ENCODE measurements at places on chromosomes 2 and 18.
A peak's percentile ranks its signal among the peaks of the same experiment; 100 is the strongest.

GRCh38 chr2:142868229-142868762, 9.2 kb upstream of the KYNU start:
- DNase-seq = no peak

DNA sequence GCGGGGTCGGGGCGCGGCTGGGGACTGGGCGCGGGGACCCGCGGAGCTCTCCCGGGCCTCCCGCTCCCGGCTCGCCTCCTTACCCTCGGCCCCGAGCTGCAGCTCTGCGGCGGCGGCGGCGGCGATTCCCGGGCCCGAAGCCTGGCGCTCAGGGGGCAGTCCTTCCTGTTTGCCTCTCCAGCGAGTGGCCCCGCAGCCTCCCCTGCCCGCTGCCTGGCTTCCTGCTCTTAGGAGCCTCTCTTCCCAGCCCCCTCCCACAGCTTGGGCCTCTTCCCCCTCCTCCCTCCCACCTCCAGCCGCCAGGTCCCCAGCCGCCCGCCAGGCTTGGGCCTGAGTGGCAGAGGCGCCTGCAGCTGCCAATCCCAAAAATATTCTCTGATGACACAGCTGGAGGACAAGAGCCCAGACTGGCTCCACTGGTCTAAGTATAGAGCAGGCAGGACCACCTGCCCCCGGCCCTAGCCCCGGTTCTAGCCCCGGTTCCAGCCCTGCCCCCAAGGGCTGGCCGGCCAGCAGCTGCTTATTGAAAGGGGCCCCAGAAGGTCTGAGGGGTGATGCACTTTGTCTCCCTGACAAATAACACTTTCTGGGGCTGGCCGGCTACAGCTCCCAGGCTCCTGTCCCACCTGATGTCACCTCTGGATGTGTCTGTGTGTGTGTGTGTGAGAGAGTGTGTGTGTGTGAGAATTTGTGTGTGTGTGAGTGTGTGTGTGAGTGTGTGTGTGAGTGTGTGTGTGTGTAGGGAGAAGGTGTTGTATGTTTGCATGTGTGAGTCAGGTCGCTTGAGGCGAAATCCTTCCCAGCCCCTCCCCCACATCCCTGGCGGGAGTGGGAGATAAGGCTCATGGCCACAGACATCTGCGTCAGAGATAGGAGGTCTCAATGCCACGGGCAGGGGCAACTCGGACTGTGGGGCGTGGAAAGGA, at the start of gene OBSL1:
Gene OBSL1, minus strand, starts transcription at position 229 of the 926 bp plus-strand sequence. CDS start 307 bp downstream, outside the sequence.
- DNase-seq = peak; percentile 31

GRCh38 chr2:28423856-28424605, 31.4 kb downstream of the FOSL2 start:
- peak; percentile 53 for DNase-seq

GRCh38 chr2:230847883-230848388, 16.8 kb upstream of the ITM2C start:
- DNase-seq = peak; percentile 97

DNA sequence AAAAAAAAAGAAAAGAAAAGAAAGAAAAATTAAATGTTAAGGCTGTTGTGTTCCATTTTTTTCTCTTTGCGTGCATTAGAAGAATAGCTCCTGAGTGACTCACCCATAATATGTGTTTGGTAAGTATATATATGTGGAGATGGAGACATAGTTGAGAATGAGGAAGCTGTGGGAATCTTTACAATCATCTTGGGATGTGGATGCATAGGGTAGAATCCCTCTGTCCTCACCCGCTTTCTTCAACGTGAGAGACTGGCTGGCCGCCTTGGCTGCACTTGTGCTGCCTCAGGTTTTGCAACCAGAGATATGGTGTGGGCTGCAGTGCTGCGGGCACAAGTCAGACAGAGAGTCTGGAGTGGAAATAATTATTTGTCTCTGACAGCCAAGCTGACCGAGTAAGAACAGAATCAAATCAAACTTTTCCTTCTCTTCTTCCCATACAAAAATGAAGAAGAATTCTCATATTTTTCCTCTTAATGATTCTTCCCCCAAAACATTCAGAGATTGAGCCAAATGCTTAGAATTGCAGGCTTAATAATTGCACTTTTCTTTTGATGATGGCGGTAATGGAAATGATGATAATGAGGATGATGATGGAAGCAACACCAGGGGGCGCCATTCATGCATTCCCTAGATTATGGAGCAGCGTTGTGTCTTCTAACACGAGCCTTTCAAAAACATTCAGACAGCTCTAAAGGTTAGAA, 48.5 kb downstream of the SERPINB7 start:
- DNase-seq = peak; percentile 46

- DNase-seq = no peak
Observed at GRCh38 chr2:38092196-38092902, 16.4 kb upstream of the CYP1B1 start.

DNA sequence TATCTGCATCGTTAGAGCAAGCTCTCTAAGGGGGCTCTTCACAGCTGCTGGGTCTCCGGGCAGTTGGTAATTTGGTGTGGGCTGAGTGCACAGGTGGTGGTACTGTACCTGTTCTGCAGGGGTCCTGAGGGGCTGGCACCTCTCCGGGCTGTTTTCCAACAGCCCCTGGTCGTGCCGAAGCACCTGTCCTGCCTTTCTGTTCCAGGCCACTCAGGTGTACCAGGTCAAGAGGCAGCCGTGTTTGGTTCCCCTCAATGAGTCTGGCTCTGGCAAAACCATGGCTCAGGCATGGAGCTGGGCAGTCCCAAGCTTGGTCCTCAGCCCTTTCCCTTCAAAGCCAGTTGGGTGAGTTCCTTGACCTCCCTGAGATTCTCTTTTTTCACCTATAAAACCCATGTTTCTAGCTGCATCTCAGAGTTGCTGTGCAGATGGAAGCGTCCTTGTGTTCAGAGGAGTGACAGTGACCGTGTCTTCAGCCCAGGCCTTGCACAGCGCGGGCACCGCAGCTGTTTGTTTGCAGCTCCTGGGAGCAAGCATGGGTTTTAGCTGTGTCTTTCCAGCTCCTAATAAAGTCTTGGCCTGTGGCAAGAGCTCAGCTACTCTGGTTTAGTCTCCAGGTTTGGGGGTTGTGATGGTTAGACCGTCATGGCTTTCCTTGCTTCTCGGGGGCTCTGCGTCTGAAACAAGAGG, 110.9 kb downstream of the GLI2 start:
- no peak for DNase-seq

GRCh38 chr2:67782443-67782842, 280.4 kb downstream of the C1D start:
- no peak for DNase-seq

- DNase-seq = no peak
Observed at GRCh38 chr2:166332106-166332505, 43.6 kb downstream of the SCN9A start.

DNA sequence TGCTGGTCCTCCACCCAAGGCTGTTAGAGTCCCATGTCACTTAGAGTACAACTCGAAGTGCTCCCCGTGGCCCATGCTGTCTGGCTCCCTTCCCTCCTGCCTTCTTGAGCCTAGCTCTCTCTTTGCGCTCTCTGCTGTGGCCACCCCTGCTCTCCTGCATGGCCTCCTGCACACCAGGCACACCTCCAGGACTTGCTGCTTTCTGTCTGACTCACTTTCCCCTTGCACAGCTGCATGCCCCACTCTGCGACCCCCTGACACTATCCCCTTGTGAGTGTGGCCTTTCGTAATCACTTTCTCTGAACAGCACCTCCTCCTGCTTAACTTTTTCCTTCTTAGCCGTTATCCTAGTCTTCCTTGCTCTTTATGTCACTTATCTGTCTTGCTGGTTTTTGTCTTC, 343.6 kb downstream of the TGIF1 start:
- no peak for DNase-seq

DNA sequence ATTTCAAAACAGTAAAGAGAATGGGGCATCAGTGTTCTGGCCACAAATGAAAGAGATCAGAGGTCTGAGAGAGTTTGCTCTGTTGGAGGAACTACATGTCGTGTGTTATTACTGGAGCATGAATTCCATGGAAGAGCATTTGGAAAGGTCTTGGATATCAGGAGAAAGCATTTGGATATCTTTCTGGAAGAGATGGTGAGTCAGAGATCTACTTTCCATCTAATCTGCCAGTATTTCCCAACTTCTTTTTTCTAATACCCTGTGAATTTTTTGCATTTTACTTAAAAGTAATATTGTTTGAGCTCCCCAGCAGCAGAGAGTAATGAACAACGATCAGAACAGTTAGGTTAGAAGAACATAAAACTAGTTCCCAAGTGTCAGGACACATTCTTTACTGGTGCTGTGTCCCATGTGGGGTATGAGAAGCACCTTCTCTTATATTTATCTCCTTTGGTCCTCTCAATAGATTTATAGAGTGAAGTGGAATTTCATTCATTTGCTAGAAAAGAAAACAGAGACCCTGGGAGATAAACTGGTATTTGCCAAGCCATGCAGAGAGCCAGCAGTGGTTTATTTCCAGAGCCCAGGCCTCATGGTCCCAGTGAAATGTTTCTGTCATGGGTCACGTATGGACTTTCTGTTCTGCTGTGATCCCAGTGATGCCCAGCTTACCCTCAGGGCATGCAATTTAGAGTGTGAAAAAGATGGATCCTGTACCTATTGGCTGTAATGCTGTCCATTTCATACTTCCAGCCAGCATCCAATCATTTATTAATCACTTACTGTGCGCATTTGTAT, 130.8 kb upstream of the NT5C1B start:
- DNase-seq = no peak

DNA sequence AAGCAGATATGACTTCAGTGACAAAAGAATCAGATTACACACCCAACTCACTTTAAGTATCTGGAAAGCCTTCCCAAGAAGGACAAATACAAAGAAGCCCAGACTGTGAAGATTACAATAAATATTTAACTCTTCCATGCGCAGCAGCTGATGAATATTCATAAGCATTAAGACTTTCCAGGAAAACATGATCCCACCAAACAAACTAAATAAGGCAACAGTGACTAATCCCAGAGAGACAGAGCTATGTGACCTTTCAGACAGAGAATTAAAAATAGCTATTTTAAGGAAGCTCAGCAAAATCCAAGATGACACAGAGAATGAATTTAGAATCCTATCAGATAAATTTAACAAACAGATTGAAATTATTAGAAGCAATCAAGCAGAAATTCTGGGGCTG, 108.2 kb upstream of the UBE2E3 start:
- no peak for DNase-seq

- no peak for DNase-seq
Observed at GRCh38 chr2:215379948-215380347, 55.9 kb downstream of the FN1 start.

DNA sequence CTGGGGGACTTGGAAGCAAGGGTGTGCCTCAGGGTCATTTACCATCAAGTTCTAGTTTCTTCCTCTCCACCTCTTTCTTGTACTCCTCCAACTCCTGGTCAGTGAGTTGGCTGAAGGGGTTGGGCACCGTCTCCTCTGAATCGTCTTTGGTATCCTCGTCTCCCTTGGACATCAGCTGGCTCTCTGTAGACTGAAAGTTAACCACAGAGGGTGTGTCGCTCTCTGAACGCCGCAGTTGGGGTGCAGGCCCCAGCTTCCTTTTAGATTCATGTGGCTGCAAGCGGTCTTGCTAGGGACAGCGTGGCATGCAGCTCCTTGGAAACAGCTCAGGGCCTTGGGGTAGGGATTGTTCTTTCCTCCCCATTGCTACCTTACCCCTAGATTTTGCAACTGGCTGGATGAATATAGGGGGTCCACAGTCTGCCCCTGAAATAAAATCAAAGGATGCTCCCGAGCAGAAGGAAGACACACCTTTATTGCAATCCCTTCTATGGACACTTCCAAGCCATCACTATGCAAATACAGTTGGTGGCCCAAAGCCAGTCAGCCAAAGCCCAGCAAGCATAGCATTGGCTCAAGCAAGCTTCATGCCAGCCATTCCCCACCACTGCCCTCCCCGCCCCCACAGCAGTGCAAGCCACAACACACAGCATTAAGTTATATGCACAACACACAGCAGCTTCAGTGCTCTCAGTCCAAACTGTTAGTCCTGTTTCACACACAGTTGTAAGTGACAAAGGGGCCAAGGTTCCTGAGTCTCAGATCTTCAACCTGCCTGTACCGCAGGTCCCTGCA, 93.2 kb downstream of the ADD2 start:
- DNase-seq = no peak

DNA sequence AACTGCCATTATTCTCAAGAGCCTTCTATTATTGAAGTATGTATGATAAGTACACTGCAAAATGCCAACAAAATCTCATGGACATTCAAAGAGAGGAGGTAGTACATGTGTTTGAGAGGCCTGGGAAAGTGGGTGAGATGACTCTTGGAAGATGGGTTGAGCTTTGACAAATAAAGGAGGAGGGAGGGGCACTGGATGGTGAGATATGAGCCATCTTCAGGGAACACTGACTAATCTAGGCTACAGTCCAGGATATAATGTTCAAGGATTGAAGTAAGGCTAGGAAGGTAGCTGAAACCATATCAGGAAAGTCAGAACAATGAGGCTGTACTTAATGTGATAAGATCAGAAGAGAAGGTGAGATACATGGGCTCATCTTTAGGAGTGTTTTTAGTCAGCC, 559.7 kb downstream of the ZEB2 start:
- no peak for DNase-seq

Measured in activated T-cell treated with anti-CD3 and anti-CD28 coated beads, Interleukin-2, amount 50 U/mL, for 48 hours (primary cell).